Mesothelial cell of epicardium (in vitro differentiated cells): ENCODE measurements at places on chromosomes 7 and 10. TPM values are rescaled to one million over a fixed set of nuclear protein-coding genes. Genes with fewer than 3 reads are reported as not detected.

Gene DAGLB
- 20.9 to 24.3 TPM (median 24.1 TPM) in 3 replicates for total RNA-seq

DNA sequence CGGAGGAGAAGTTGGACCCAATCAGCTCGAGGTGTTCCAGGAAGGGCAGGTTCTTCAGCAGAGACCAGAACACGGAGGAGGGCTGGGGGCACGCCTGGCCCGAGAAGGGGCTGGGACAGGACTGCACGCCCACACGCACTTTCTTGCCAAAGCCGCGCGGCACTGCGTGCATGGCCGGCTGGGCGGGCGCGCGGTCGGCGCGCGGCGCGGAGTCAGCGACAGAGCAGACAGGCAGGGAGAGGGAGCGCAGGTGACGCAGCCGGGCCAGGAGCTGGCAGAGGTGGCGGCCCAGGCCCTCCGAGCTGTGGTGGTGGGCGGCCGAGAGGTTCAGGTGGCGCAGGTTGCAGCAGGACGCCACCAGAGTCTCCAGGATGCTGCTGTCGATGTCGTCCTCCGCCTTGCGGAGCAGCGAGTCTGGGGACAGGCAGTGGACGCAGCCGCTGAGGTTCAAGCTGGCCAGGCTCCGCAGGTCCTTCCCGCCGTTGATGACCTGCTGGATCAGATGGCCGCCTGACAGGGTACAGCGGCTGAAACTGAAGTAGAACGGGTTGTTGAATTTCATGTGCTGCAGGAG lies 77.2 kb upstream of the TNRC18 start:
- H3K4me1 ChIP-seq: peaks cover 8% of the 10 kb centered on the region
- no peaks in the 10 kb centered on the region for H3K27me3 ChIP-seq
- peaks cover 23% of the 10 kb centered on the region for H3K36me3 ChIP-seq
- H3K27ac ChIP-seq: no peak overlapping the region
- no peak overlapping the region for H3K4me3 ChIP-seq

- DNase-seq: no peak
- no peaks in the 10 kb centered on the region for H3K36me3 ChIP-seq
- no peaks in the 10 kb centered on the region for H3K27me3 ChIP-seq
These were observed 216.5 kb downstream of the SKIDA1 start for GRCh38 chr10:21308946-21309345.

DNA sequence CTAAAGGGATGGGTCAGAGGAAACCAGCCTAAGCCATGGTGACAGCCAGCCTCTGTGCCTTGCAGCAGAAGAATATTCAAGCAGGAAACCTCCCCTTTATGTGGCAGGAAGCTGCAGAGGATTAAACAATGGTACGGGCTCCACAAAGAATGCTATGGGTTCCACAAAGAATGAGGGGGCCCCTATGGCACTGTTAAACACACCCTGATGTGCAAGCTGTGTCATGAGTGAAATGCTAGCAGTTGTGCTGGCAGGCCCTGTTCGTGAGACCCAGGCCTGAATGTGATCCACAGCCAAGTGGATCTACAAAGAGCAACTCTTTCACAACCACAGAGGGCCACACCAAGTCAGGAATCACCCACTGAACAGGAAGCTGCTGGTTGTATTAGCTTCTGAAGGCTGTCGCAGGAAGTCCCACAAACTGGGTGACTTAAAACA lies 68.9 kb downstream of the MYOF start:
- peaks cover 4% of the 10 kb centered on the region for H3K4me1 ChIP-seq
- no peak overlapping the region for H3K4me3 ChIP-seq
- no peaks in the 10 kb centered on the region for H3K27me3 ChIP-seq
- H3K27ac ChIP-seq: no peak overlapping the region
- H3K36me3 ChIP-seq: peaks cover 22% of the 10 kb centered on the region

Gene SOSTDC1
- 12.7 to 13.6 TPM (median 13.0 TPM) in 3 replicates for total RNA-seq

DNA sequence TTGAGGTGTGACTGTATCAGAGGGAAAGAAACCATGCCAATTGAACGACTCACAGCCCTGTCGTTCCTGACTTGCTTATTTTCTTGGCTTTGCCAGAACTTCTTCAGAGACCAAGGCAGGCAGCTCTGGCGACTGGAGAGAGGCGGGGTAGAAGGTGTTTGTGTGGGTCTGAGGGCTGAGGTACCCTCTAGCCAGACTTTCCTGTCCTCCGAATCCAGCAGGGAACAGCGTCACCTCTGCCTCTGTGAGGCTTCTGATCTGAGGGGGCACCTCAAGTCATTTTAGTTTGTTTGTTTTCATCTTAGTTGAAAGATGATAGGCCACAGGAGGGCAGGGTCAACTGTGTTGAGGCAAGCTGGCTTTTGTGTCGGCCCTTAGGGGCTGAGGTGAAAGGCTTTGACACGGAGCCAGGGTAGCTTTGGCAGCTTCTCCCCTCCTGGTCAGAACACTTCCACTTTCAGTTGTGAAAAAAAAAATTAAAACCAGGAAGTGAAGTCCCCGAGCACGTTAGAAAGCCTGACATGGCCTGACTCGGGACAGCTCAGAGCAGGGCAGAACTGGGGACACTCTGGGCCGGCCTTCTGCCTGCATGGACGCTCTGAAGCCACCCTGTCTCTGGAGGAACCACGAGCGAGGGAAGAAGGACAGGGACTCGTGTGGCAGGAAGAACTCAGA lies 1.9 kb downstream of the ACSL5 start:
- DNase-seq: no peak
- H3K4me1 ChIP-seq: no peaks in the 10 kb centered on the region
- no peak overlapping the region for H3K27ac ChIP-seq

Gene RRP12
- 35.7 to 42.4 TPM (median 41.9 TPM) in 3 replicates for total RNA-seq
